ENCODE measurements at places on chromosomes 2 and 18.
A peak's percentile ranks its signal among the peaks of the same experiment; 100 is the strongest.

DNA sequence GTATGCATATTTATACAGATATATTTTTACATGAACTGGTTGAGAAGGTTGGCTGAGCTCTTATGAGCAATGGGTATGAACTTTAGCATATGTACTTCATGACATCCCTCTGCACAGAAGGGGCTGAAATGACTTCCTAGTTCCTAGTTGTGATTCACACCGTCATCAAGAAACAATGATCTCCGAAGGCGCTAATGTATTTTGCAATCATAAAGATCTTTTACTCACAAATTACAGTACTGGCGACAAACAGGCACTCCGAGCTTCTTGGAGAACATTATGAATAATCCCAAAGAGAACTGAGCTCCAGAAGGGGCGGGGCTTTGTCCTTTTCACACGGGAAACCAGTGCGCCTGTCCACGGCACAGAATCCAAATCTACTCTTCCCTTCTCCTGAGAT is 18.1 kb downstream of the BCL2 start:
- DNase-seq, result no peak

DNA sequence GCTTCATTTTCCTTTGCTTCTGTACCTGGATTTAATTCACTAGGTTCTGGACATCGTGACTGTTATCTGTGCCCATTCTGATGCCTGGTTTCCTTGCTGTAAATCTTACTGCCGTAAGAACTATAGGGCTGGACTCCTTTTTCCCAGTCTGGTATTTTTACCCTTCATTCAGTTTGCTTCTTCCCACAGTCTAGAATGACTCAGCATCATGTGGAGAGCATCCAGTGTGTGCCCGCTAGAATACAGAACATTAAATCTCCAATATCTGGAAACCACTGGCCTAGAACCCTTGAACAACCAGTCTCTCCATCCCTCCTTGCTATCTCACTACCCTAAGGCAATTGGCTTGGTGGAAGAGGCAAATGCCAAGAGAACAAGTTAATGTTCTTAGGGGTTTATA is 1075.4 kb upstream of the ZEB2 start:
- peak; percentile 43 for DNase-seq

DNA sequence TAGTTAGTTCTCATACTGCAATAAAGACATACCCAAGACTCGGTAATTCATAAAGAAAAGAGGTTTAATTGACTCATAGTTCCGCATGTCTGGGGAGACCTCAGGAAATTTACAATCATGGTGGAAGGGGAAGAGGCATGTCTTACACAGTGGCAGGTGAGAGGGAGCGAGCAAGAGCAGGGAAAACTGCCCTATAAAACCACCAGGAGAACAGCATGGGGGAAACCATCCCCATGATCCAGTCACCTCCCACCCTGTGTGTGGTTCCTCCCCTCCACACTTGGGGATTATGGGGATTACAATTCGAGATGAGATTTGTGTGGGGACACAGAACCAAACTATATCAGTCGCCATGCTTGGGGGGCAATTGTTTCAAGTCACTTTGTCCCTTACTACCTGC is 1.1 kb upstream of the SSB start:
- DNase-seq, result no peak

DNA sequence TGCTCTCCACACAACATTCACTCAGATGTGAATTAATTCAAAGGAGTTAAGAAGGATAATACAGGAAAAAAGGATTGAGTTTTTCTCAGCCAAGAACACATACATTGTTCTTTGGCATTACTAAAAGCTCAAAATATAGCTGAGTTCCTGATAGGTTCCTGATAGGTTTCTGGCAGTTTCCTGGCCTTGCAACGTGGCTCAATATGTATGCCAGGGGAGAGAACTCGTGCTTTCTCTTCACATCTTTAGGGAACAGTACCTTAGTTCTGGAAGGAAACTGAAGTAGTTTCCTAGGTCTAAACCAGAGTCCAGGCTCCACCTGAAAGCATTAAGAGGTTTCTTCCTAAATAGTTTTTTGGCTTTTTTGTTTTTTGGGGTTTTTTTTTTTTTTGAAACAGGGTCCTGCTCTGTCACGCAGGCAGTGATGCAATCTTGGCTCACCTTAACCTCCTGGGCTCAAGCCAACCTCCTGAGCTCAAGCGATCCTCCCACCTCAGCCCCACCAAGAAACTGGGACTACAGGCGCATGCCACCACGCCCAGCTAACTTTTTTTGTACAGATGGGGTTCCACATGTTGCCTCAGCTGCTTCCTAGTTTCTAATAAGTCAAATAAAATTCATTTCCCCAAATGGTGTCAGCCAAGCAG is 42.8 kb downstream of the ESCO1 start:
- no peak for DNase-seq

- no peak for DNase-seq
Observed at GRCh38 chr2:202589582-202589949, 45.2 kb upstream of the FAM117B start.

GRCh38 chr2:1626271-1626681 is 118.0 kb downstream of the PXDN start:
- DNase-seq, result no peak

DNA sequence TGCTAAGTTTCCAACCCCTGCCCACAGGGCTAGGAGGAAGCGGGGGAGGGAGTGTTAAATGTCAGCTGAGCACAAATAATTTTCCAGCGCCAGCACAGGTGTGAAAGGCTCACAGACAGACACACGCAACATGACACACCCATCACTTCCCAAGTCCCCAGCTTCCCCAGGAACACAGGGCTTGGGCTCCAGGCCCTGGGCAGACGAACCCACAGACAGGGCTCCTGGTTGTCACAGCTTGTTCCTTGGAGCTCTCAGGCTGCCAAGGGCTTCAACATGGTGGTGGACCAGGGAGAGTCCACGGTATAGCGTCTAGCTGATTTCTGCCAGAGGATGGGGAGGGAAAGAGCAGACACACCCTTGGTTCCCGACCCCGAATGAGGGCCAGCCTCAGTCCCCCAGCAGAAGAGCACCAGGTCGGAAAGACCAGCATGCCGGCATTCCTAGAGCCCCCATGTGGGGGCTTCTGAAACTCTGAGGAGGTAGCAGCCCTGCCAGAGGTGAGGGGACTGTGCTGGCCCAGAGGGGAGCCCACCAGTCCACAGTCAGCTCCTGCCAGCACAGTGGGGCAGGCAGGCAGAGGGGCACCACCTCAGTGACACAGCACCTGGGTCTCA is 1.9 kb downstream of the DUSP2 start:
- no peak for DNase-seq

- DNase-seq, result no peak
Observed at GRCh38 chr2:189281201-189281600, 101.6 kb upstream of the COL5A2 start.

GRCh38 chr2:11807156-11808015 is 61.0 kb downstream of the LPIN1 start:
- DNase-seq, result no peak

DNA sequence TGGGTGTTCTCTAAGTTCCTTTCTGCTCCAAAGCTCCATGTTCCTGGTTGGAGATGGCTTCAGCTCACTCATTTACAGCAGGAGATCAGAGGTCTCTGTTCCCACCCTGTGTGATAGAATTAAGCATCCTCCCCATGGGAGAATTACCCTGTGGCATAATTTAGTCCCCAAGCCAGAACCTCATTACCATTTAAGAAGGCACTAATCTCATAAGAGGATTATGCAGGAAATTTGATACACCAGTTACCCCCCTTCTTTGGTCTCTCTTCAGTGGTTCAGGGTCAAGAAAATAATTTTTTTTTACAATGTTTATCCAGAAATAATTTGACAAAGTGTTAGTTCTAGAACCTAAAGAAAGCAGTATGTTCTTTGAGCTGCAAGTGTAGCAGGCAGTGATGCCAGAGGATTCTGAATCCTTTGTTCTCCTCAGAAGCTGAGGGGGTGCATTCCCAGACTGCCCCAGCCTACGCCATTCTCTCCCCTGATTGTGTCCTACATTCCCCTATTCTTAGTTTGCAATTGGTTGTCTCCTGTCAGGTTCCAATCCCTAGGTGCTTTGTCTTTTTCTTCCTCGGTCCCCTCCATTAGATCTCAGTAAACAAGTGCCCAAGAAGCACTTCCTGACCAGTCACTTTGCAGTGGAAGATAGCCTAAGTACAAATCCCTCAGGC is 163.6 kb downstream of the PRKCE start:
- no peak for DNase-seq

- DNase-seq, result no peak
Observed at GRCh38 chr2:237060534-237061312, 25.0 kb upstream of the COPS8 start.

DNA sequence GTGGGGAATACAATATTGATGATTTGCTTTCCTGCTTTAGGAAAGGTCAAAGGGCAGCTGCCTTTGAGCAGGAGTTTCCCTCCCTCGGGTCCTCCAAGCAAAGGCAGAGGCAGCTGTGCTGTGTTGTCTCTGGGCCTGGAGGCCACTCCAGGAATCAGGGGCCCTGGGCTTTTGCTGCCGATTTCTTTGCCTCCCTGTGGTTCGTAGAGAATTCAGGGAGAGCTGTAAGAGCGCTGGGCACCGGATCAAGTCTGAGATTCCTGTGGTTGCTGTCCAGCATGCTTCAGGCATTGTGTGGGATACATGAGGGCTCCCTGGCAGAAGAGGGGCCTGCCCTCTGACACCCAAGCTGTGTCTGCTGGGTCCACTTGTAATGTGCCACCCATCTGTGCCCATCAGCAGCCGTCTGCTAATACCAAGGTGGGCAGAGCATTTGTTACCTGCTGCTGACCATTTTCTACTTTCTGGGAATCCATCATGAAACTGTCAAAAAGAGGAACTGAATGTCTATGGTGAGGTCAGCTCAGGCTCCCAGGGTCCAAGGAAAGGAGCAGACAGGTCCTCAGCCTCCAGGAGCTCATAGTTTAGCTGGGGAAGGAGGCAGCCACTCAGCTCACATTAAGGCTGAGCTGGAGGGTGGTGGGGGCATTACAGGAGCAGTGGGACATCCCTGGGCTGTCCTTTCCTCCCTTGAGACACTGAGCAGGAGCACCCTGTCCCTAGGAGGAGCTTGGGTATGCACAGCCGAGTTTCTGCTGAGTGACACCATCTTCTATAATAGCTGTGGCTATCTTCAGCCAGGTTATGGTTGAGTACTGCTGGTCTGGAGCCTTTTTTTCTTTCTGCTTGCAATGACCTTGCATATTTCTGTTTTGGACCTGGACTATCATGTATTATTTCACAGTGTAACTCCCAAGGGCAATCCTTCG is 68.5 kb downstream of the CTIF start:
- DNase-seq, result no peak

DNA sequence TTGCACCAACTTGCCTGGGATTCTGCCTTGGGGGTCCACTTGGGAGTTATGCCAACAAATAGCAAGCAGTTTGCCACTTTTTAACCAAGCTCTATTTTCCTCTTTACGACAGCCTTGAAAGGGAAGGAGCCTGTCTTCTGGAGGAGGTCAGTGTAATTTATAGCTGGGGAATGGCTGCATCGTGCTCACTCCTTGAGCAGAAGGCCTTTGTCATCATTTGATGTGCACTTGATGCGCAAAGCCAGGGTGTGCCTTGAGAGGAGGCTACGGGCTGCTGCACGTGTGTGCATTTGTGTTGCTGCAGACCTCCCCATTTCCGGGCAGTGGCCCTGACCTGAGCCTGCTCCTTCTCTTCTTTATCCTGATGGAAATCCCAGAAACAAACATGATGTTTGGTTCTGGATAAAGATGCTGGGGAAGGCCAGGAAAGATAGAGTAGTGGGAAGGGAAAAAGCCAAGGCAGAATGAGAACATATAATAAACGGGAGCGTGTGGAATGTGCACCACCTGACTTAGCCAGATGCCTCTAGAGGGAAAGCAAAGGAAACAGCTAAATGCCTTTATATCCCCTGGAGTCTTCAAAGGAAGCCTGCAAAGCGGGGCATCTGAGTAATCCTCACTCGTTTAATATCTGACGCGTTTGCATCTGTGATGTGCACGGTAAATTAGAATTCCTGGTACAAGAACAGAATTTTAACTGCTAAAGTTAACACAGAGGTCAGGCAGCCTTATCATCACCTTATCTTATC is 68.3 kb upstream of the ZNF521 start:
- no peak for DNase-seq

GRCh38 chr2:81395746-81396145 is 1091.2 kb upstream of the LRRTM1 start:
- no peak for DNase-seq

GRCh38 chr2:3670941-3671340 is 12.9 kb downstream of the ALLC start:
- no peak for DNase-seq

GRCh38 chr2:196278491-196278911 is 107.1 kb upstream of the STK17B start:
- DNase-seq, result no peak

DNA sequence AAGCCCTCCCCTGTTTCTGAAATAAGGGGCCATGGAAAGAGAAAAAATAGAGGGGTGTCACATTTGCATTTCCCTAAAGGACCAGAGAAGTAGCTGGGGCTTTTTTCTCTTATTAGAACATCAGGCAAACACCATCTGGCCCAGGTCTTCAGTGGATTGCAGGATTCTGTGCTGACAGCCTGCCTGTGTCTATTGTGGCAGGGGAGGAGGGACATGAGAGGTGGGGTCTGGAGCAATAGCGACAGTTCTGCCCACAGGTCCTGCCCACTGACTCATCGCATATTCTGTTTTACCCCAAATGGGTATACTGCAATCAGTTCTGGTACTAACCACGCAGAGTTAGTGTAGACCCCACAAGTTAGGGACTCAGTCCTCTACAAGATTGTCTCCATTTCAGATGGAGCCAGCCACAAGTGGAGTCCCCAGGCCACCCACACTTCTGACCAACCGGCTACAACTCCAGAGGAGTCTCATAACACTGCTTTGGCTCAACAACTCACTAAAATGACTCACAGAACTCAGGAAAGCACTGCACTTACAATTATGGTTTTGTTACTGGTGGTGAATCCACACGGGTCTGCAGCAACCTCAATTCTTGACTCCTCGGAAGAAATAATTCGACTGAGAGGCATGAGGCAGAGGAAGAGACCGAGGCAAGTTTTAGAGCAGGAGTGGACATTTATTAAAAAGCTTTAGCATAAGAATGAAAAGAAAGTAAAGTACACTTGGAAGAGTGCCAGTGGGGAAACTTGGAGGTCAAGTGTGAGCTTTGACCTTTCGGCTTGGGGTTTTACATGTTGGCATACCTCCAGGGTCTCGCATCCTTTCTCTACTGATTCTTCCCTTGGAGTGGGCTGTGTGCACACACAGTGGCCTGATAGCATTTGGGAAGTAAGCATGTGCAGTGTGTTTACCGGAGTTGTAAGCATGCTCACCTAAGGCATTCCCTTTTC is 146.4 kb upstream of the SPATS2L start:
- no peak for DNase-seq

DNA sequence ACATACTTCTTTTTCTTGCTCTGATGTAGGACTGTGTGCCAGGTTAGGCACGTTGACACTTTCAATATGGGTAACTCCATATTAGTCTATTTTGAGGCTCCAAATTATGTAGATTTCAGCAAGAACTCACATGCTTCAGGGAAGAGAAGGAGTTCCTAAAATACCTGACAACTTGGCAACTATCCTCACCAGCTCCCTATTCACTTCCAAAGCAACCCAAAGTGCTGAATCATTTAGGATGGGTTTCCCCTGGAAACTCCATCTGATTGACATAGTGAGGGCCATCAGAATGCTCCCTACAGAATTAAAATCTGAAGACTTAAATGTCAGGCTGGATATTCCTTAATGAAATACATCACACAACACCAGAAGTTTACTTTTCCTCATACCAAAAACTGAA is 32.5 kb upstream of the NFU1 start:
- DNase-seq, result no peak

- DNase-seq, result peak; percentile 53
Observed at GRCh38 chr2:30252723-30253701, 21.7 kb downstream of the LBH start.

- no peak for DNase-seq
Observed at GRCh38 chr2:220278022-220278421, 650.6 kb downstream of the SLC4A3 start.

Measured in epithelial cell of proximal tubule (primary cell).